CD4-positive, alpha-beta T cell (primary cell): ENCODE measurements at places on chromosomes 7 and 10. TPM values are rescaled to one million over a fixed set of nuclear protein-coding genes. Genes with fewer than 3 reads are reported as not detected.

DNA sequence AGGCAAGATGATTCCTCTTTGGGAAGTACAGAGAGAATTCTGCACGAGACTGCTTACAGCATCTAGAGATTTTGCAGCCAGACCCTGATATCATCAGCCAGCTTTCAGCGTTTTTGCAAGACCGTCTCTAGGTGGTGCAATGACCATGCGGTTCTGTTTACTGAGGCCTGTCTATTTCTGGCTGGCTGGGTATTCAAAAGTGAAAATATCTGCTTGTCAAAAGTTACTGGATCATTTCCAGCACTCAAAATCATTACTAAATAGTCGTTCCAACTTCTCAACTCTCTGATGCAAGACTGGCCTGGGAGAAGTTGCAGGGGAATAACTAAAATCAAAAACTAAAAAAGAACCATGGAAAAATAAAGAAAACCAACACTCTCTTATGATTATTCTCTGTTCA, 240.1 kb downstream of the ELMO1 start:
- DNase-seq, result peak; percentile 19

DNA sequence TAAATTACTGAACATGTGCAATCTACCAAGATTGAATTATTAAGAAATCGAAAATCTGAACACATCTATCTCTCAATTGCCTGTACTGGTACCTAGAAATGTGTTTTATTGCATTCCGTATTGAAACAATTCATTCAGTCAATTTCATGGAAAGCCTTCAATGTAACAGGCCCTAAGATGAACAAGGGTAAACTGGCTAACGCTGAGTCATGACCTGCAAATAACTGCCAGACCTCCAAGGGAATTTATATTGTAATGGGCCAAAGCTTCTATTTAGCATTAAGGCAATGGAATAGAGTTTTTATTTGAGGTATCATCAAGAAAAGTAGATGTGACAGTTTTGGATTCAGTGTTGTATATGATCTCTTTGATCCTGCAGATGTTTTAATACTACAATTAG, 49.9 kb upstream of the CD36 start:
- no peak for DNase-seq

GRCh38 chr10:17092216-17092944, 37.2 kb downstream of the CUBN start:
- DNase-seq, result no peak

DNA sequence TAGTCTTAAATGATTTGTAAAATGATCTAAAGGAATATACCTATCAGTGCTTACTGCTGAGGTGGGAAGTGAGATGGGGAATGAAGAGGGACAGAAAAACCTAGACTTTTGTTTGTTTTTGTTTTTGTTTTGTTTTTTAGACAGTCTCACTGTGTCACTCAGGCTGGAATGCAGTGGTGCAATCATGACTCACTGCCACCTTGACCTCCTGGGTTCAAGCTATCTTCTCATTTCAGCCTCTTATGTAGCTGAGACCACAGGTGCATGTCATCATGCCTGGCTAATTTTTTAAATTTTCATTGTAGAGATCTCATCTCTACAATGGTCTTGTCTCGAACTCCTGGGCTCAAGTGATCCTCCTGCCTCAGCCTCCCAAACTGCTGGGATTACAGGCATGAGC, 116.4 kb upstream of the SEM1 start:
- no peak for DNase-seq

DNA sequence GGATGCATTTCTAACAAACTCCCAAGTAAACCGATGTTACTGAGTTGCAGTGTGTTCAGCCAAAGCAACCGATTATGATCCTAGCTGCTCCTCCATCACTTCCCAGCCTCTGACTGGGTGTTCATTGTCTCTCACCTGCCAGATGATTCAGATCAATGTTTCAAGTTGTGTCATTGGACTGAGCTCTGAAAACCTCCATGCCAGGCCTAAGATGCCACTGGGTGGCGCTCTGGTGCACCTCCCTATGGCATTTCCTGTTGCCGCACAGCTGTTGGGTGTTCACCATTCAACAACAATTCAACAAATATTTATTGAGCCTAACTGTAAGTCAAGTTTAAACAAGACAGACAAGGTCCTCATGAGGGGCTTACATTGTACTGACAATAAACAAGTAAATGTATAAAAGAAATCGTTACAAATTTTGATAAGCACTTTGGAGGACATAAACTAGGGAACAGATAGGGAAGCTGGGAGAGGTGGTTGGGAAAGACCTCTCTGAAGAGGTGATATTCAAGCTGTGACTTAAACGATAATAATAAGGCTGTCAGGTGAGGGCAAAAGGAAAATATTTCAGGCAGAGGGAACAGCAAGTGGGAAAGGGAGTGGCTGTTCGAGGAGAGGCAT, 22.8 kb downstream of the RGR start:
- DNase-seq, result peak; percentile 62

DNA sequence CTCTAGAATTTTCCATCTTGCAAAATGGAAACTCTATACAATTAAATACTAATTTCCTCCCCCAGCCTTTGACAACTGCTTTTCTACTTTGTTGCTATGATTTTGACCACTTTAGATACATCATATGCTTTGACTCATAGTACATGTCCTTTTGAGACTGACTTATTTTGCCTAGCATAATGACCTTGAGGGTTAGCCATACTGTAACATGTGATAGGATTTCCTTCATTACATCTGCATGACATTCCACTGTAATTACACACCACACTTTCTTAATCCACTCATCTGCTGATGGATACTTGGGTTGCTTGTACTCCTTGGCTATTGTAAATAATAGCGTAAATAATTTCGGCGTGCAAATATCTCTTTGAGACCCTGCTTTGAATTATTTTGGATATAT, 127.7 kb downstream of the JAZF1 start:
- no peak for DNase-seq

DNA sequence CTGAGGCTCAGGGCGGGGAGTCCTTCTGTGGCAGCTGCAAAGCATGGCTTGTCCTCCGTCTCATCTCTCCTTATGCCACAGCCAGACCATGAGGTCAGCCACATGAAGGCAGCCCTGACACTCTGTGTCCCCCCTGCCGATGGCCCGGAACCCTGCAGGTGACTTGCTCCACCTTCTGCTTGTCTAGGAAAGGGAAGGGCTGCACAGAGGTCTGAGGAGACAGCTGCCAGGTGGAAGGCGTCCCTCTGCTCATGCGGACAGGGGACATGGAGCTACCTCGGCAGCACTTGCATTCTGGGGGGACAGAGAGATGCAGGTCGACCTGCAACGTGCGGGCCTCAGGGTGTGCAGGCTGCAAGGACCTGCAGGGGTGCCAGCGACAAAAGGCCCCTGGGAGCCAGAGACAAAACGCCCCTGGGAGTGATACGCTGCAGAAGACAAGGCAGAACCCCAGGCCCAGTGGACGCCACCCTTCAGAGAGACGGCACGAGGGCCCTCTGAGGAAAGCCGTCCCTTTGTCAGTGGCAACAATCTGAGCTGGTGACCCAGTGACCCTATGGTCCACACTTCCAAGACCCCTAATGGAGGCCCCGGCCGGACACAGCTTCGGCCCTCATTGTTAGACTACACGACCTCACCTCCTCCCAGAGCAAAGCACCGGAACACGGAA, 205.2 kb upstream of the PPP2R2D start:
- no peak for DNase-seq

GRCh38 chr7:108249453-108249852, 119.3 kb upstream of the LAMB4 start:
- no peak for DNase-seq

DNA sequence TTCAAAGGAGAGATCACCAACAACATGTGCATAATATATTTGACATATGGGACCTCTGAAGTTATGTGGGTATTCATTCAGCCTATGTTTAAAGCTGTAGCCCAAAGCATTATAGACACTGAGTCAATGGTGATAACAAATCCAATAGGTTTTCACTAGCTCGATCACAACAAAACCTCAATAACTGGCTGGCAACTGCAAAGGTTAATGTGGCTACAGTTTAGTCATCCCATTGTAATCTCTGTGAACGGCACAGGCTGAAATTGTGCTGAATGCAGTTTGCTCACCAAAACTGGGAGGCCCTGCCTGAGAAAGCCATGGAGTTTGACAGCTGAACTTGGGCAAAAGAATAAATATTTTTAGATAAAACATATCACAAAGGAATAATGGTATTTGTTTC, 152.4 kb upstream of the ADO start:
- no peak for DNase-seq

GRCh38 chr10:117162093-117163060, 24.3 kb upstream of the VAX1 start:
- no peak for DNase-seq

DNA sequence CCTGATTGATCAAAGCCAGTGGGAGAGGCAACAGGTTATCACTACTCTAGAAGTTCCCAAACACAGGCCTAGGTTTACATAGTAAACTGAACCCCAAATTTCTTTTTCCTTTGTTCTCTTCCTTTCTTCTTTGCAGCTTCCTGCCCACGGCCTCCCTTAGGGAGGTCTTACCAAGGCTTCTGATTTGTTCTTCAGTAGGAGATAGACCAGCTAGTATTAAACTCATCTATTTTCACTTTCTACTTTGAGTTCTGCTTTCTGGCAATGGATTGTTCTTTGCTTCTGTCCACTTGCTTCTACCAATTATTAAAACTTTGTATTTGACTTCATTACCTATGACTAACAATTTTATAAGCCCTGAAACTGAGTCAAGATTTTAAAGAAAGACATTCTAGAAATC, 251.2 kb upstream of the FZD1 start:
- no peak for DNase-seq

GRCh38 chr7:16847381-16847860, 34.4 kb downstream of the AGR3 start:
- no peak for DNase-seq

DNA sequence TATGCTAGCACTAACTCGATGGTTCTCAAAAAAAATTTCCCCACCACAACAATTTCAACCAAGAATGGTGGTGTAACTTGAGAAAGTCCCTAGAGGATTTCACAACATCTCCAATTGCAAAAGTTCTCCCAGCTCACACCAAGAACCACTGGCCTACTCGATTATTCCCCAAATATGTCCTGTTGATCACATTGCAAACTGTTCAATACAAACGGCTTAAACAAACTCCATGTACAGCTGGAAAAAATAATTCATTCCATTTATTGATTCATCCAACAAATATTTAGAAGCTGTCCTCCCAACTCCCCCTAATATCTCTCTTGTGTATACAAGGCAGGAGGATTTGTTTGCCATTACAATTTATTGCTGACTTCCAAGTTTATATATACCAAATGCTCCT, 19.1 kb downstream of the TMEM176B start:
- DNase-seq, result no peak

The SPDYE11 gene
- not detected for total RNA-seq

The MPP7 gene
- total RNA-seq, result 32.5 TPM

The CFAP69 gene
- not detected for total RNA-seq

The CSGALNACT2 gene
- total RNA-seq, result 59.4 TPM

The GPNMB gene
- total RNA-seq, result not detected
